CD4-positive, alpha-beta T cell treated with Interleukin-2 at 100 ng/mL for 4 hours (primary cell): ENCODE measurements at places on chromosomes 12 and 14.

GRCh38 chr12:108479364-108480070 is 35.6 kb upstream of the FICD start:
- DNase-seq: no peak

DNA sequence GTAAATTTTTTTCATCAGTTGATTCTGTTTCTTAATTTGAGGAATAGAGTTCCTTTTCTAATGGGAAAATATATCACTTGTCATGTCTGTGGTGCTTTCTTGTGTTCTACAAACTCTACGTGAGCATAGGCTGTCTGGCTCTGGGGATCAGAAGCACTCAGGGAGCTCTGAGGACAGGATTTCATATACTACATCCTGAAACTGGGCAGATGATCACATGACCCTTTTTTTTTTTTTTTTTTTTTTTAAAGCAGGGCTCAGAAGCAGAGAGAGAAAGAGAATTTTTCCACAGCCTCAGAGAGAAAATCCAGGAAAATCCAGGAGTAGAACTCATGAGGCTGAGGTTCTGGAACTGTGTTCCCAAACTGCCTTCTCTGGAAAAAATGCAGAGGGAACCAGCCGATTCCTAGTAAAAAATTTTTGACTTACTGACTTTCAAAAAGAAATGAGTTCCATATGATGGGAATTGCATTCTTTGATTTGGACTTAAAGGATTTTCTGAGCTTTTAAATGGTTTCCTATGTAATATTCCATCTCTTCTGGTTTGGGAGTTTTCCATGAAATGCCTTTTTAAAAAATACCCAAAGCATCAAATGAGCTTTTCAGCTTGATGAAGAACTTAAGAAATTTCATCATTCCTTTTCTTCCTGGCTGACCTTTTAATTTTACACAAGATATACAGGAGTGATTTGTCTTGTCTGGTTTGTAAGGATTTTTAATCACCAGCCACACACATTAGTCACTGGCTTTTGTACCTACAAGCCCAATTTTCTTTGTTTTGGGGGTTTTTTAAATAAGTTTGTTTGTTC is 183.1 kb upstream of the HIF1A start:
- DNase-seq: no peak

GRCh38 chr14:54502602-54503001 is 7.1 kb upstream of the CGRRF1 start:
- DNase-seq: no peak

GRCh38 chr14:75631453-75631831 is 29.2 kb downstream of the ERG28 start:
- DNase-seq: no peak

GRCh38 chr14:78173346-78174035 is 3.3 kb downstream of the NRXN3 start:
- no peak for DNase-seq

DNA sequence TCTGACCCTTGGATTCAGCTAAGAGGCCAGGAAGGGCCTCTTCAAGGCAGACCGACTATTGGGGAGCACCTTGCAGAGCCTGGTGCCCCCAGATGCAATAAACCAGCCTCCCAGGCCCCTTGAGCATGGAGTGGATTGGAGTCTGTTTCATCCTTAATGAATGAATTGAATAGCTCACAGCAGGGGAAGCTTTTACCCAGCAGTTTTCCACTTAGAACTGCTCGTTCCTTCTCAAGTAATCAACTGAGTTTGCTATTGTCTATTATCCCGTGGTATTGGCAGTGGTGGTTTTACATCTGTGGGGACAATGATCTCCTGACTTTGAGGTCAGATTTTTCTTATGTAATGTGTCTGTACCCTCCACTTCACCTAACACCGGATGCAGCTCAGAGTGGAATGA is 197.6 kb downstream of the AACS start:
- DNase-seq: no peak

DNA sequence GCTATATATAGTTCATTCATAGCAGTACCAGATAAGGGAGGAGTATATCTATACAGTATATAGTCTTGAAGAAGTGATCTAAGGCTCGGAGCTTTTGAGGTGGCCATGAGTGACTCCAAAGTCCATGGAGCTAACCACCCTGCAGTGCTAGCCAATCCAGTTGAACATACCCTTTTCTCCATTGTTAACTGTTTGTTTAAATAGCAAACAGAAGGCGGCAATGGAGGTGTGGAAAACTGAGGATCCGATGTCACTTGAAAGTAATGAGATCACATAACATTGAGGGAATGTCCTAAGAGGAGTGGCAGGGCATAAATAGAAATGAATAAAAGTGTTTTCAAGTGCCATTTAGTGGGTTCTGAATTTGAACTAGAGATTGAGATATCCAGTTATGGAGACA is 12.4 kb upstream of the SNAPC1 start:
- no peak for DNase-seq

DNA sequence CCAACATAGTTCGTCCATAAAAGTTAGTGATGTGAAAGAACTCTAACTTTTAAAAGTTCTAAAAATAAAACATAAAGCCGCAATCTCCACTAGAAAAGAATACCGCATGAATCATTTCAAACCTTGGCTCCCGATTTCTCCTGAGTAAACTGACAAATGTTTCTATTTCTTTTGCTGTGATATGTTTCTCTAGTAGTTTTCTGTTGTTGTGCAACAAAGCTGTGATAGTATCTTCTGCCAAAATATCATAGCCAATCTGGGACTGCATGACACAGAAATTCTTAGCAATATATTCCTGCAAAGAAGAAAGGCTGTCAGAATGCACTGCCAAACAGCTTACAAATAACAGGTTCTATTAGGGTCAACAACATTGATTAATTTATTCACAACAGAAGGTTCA is 174.0 kb downstream of the ITPR2 start:
- DNase-seq: no peak

DNA sequence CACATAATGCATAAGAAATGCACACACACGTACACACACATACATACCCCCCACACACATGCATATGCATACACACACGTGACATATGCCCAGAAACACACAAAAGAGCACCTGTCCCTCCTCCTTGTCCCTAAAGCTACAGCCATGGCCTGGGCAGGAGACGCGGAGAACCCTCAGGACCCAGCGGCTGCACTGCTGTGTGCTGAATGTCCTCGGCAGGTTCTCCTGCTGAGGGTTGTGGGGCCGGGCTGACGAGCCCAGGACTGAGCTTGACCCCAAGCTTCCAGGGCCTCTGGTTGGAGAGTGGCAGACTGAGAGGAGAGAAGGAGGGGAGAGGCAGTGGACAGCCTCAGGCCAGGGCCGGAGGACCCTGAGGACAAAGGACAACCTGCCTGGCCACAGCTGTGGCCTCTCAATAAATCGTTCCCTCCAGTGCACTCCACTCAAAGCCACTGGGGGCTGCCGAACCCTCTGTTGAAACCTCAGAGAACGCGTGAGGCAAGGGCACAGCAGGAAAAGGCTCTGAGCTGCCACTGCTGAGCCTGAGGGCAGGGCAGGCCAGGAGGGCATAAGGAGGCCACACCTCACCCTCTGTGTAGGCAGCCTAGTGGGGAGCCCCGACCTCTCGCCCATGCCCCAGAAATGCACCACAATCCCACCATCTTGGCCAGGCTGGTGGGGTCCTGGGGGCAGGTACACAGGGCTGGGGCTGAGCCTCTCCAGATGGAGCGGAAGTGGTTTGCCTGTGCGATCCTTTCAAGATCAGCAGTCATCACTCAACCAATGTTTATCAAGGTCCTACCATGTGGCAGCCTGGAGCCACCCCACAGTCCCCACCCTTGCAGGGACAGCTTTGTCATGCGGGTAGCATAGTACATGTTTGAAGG is 3.1 kb downstream of the CACNA2D4 start:
- DNase-seq: peak; percentile 30

GRCh38 chr14:99441157-99441870 is 39.3 kb downstream of the SETD3 start:
- DNase-seq: no peak
